Skin of body (tissue), 3 donors: ENCODE measurements at places on chromosomes 5 and 9. TPM values are rescaled to one million over a fixed set of nuclear protein-coding genes. Genes with fewer than 3 reads are reported as not detected.

DNA sequence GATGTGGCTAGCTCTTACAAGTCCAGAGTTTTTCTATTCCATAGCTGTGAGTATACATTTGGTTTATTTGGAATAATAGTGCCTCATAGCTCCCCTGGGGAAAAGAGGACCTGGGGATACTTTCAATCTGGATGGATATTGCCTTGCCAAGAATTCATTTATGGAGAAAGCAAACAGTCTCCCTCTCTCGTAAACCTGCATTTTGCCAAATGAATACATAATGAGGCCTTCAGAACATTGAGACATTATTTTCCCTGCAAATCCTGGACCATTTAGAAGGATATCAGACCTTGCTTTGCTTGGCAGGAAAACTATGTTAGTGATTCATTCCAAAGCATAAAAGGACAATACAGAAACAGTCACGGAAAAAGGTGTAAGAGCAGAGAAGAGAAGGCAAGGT, 569.6 kb upstream of the BRINP1 start:
- DNase-seq, result no peak

- DNase-seq, result no peak
These were observed 92.9 kb downstream of the TNC start for GRCh38 chr9:115024925-115025535.

Gene CA9
- 2.2 TPM for total RNA-seq

GRCh38 chr5:158908425-158909220, 191.1 kb downstream of the EBF1 start:
- no peak for DNase-seq

DNA sequence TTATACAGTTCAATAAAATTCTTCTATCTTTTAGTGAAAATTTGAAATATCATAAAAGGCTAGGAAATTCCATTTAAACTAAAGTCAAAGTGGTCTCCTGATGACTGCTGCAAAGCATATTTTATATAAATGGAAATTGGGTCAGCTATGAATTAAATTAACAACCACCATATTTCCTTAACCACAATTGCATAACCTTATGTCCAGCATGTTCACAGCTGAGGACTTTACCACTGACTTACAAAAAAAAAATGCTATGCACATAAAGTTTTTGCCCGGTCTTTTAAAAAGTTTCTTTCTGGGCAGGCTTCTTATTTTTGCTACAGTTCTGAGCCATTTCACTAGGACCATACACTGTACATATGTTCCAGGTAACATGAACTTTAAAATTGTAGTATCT, 208.6 kb upstream of the RGMB start:
- DNase-seq, result no peak
